ENCODE measurements at places on chromosomes 13 and 19.

DNA sequence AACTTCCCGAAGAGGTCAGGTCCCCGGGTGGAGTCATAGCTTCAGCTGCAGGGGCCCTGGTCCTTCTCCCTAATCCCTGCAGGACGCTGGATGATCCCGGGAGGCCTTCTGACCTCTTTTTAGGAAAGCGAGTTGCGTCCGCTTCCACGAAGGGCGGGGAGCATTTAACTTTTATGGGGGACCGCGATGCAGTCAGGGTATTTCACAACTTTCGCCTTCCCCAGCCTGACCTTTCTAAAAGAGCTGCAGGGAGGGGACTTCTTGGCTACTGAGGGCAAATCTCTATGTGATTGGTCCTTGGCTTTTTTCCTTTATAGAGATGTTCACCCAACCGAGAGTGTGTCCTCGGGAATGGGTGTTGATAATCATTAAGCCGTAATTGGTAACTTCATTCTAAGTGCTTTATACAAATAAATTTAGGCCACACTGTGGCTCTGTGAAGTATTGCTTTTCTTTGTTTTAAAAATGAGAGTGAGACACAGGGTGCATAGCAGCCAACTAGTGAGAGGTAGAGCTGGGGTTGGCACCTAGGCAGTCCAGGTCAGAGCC is 778 bp downstream of the ZNF230 start:
- DNase-seq, result no peak

- DNase-seq, result no peak
These were observed 3.6 kb downstream of the RRAS start for GRCh38 chr19:49636233-49636932.

DNA sequence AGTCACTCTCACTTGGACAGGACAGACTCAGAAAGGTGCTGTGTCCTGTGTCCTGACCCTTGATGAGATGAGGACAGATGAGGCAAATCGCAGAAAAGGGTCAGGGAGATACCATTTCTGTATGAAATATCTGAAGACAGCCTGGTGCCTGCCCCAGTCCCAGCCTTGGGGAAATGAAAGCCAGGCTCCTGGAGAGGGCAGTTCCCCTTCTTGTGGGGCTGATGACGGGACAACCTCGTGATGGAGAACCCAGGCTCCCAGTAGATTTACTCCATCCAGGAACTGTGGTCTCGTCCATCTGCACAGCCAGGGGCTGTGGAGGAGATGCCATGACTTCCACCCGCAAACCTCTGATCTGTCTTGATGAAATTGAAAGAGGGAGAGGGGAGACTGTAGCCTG is 13.8 kb downstream of the LILRB1 start:
- no peak for DNase-seq

- no peak for DNase-seq
These were observed 36.7 kb downstream of the TMEM161A start for GRCh38 chr19:19101540-19101939.

- no peak for DNase-seq
These were observed 1856.1 kb downstream of the OLFM4 start for GRCh38 chr13:54884682-54885081.
